ENCODE measurements at places on chromosomes 1 and 21.

DNA sequence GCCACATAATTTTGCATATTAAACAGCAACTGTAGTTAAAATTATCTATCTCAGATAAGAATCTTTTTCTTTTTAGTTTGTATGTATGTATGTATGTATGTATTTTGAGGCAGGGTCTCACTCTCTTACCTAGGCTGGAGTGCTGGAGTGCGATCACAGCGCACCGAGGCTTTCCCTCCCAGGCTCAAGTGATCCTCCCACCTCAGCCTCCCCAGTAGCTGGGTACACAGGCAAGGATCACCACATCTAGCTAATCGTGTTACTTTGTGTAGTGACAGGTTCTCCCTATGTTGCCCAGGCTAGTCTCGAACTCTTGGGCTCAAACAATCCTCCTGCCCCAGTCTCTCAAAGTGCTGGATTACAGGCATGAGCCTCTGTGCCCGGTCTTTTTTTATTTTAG, 30.5 kb upstream of the PUM1 start:
- no peak overlapping the region for H3K27ac ChIP-seq
- H3K36me3 ChIP-seq = no peaks in the 10 kb centered on the region
- H3K27me3 ChIP-seq = no peaks in the 10 kb centered on the region
- no peak overlapping the region for H3K4me3 ChIP-seq

DNA sequence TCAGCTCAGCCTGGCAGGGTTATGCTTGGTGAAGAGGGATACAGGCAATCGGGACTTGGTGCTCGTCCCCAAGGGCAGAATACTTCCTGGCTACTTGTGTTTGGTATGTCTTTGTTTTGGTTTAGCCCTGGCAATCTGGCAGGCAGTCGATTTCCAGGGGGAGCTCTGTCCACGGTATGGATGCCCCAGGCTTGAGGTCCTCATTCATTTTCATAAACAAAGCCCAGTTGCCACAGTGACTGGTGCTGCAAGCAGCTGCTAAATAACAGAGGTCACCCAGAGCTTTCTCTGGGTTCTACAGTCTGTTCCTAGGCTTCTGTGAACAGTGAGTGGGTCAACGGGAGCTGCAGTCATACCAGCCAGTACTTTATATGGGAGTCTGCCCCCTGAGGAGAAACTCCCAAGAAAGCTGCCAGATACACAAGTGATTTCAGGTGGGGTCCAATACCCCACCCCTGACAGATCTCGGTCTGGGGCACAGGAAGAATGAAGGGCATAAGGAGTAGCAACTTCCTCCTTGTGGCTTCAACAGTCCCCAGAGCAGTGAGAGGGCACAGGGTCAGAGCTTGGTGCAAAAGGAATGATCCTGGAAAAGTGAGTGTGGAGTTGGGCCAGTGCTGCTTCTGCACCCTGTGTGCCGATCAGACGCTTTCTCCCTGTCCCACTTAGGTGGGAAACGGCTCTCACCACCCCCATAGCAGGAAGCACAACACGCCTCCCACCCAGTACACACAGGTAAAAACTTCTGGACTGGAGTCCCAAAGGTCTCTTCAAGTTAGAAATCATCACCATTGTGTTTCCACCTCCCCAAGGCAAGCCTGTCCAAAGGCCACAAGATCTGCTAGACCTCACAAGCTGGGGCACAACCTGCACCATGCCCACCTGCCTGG, 55.5 kb downstream of the TGFBR3 start:
- no peak overlapping the region for H3K4me3 ChIP-seq
- H3K4me1 ChIP-seq = peaks cover 17% of the 10 kb centered on the region
- no peaks in the 10 kb centered on the region for H3K36me3 ChIP-seq
- H3K27ac ChIP-seq = no peak overlapping the region
- H3K27me3 ChIP-seq = peaks cover 2% of the 10 kb centered on the region

GRCh38 chr1:19398309-19398760, 86.2 kb downstream of the SLC66A1 start:
- no peak for DNase-seq
- no peaks in the 10 kb centered on the region for H3K27me3 ChIP-seq
- H3K4me1 ChIP-seq = peaks cover 12% of the 10 kb centered on the region
- peaks cover 11% of the 10 kb centered on the region for H3K36me3 ChIP-seq
- no peak overlapping the region for H3K27ac ChIP-seq
- H3K4me3 ChIP-seq = no peak overlapping the region

DNA sequence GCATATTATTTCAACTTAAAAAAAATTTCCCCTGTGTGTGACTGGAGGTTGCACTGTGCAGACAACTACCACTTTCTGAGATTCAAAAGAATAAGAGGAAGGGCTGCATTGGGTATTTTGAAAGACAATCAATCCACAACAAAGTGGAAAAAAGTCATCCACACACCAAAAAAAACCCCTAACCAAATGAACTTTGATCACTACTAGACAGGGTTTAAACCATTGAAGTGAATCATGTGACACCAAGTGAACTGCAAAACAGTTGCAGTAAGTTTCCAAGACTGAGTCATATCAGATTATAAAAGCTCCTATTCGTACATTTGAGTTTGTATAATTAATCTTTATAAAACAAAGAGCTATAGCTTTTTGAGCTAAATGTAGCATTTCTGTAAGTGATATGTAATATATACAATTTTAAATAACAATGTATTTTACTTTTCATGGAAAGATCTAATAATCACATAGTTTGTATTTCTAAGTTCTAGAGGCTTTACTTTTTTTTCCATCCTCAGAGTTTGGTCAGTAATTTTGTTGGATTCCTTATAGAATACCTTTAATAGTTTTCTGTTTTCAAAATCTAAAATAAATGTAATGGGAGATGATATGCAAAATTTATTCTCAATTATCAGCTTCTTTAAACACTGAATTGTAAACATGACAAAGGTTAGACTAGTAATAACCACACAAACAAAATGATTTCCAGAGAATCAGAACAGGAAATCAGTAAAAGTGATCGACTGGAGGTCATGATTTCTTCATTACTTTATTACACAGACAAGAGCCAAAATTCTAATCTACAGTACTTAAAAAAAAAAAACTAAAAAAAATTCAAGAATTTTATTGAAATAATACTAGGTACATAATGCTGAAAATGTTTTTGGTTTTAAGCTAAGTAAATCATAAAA, 50.5 kb upstream of the GFI1 start:
- DNase-seq = no peak
- H3K27me3 ChIP-seq = no peaks in the 10 kb centered on the region
- H3K27ac ChIP-seq = no peak overlapping the region

- DNase-seq = no peak
- no peak overlapping the region for H3K4me3 ChIP-seq
- no peaks in the 10 kb centered on the region for H3K4me1 ChIP-seq
- no peak overlapping the region for H3K27ac ChIP-seq
- no peaks in the 10 kb centered on the region for H3K27me3 ChIP-seq
Observed at GRCh38 chr1:105398909-105399308, 1649.2 kb downstream of the AMY1C start.

DNA sequence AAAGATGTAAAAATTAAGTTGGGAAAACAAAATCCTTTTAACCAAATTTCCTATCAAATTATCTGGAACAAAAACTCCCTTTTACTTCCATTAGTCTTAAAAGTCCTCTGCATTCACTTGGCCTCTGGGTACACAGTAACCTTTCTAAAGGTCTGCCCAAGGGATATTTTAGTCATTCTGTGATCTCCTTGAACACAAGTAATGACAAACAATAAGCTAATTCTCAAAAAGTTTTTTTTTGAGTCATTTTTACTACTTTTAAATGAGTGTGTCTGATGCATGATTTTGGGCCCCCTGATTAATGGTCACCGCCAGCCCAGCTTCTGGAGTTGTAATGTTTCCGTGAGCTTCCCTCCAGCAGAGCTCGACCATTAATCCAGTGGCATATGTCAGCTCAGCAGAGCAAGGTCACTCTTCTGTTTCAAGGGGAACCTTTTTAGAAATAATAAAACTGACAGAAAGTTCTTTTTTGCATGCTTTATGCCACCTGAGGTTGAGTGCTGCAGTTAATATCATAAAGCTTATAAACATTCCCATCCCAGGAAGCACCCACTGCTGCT, 14.3 kb downstream of the SAMSN1 start:
- H3K4me3 ChIP-seq = no peak overlapping the region
- DNase-seq = no peak
- no peaks in the 10 kb centered on the region for H3K36me3 ChIP-seq
- H3K27ac ChIP-seq = no peak overlapping the region
- no peaks in the 10 kb centered on the region for H3K27me3 ChIP-seq

DNA sequence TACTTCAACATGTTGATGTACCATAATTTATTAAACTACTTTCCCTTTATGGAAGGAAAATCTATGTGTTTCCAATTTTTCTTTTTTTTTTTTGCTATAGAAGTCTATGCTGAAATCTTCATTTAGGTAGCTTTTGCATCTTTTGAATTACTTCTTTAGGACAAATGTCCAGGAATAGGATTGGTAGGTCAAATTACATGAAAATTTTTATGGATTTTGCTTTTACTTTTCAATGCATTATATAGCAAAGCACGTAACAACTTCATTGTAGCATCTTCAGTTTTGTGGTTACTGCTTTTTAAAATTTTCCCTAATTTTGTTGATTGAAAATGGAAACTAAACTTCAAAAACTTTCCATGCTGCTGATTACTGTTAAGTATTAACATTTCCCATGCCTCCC, 12.0 kb upstream of the PLA2G2C start:
- H3K27me3 ChIP-seq = peaks cover 4% of the 10 kb centered on the region
- no peak overlapping the region for H3K4me3 ChIP-seq
- no peaks in the 10 kb centered on the region for H3K36me3 ChIP-seq
- no peak overlapping the region for H3K27ac ChIP-seq
- peaks cover 21% of the 10 kb centered on the region for H3K4me1 ChIP-seq

GRCh38 chr1:218164111-218164929, 120.8 kb upstream of the RRP15 start:
- H3K4me3 ChIP-seq = peak overlapping the region; percentile 67
- no peaks in the 10 kb centered on the region for H3K36me3 ChIP-seq
- H3K27me3 ChIP-seq = peaks cover 54% of the 10 kb centered on the region
- peaks cover 5% of the 10 kb centered on the region for H3K4me1 ChIP-seq

- no peaks in the 10 kb centered on the region for H3K4me1 ChIP-seq
- H3K36me3 ChIP-seq = peaks cover 6% of the 10 kb centered on the region
- no peaks in the 10 kb centered on the region for H3K27me3 ChIP-seq
Observed at GRCh38 chr21:42575111-42575510, 61.5 kb downstream of the SLC37A1 start.

DNA sequence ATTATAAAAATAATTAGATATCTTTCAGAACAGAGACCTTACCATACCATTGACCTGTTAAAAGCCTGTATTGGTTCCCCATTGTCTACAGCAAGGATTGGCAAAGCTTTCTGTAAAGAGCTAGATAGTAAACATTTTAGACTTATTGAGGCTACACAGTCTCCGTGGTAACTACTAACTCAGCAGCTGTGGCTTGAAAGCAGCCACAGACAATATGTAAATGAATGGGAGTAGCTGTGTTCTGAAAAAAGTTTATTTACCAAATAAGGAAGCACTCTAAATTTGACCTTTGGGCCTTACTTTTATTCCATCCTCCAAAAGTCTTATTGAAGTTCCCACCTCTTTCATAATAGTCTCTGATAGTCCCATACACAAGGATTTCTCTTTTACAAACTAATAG, 39.7 kb downstream of the NUP210L start:
- H3K27me3 ChIP-seq = no peaks in the 10 kb centered on the region
- H3K4me1 ChIP-seq = no peaks in the 10 kb centered on the region
- H3K4me3 ChIP-seq = no peak overlapping the region
- no peaks in the 10 kb centered on the region for H3K36me3 ChIP-seq
- no peak overlapping the region for H3K27ac ChIP-seq
- DNase-seq = no peak

GRCh38 chr21:26100573-26100972, 70.0 kb downstream of the APP start:
- peaks cover 4% of the 10 kb centered on the region for H3K36me3 ChIP-seq
- H3K4me3 ChIP-seq = no peak overlapping the region
- no peaks in the 10 kb centered on the region for H3K27me3 ChIP-seq

DNA sequence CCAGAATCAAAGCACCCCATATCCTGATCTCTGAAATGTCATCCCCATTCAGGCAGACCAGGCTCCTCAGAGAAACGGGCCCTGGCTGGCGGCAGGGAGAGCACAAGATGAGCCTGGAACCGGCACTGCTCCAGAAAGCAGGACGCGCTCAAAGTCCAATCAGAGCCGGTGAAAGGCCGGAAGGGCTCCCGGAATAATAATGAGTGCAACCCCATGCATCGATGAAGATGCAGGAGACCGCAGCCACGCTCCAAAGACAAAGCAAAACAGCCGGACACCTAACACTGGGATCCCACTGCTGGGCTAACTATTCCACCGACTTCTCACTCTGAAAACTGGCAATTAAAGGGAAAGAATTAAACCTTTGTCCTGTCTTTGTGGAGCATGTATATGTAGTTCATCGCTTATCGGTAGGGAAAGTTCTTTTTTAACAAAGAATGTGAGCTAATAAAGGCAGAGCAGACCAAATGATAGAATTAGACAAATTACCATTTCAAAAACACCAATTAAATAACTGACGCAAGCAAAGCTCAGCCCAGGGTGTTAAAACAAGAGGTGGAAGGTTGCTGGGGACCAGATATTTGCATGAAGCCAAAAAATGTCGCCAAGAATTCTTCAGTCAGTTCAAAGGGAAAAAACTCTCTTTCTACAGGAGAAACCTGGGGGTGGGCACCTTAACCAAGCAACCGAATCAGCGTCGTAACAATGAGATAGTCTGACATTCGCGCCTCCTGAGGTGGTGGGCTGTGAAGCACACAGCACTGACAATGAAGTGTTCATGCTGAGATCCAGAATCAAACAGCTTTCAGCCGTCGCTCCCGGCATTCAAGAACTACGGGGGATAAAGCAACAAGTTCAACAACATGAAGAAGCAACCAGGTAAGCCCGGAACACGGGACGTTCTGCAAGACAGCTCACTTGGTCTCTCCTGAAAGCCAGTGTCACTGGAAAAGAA, 95.2 kb downstream of the NPHP4 start:
- DNase-seq = no peak
- no peaks in the 10 kb centered on the region for H3K27me3 ChIP-seq
- no peak overlapping the region for H3K4me3 ChIP-seq
- H3K4me1 ChIP-seq = peaks cover 15% of the 10 kb centered on the region

GRCh38 chr1:236568285-236568894, 35.9 kb downstream of the HEATR1 start:
- H3K27me3 ChIP-seq = no peaks in the 10 kb centered on the region
- DNase-seq = no peak
- no peak overlapping the region for H3K4me3 ChIP-seq
- H3K4me1 ChIP-seq = peaks cover 6% of the 10 kb centered on the region
- peak overlapping the region; percentile 90 for H3K27ac ChIP-seq

DNA sequence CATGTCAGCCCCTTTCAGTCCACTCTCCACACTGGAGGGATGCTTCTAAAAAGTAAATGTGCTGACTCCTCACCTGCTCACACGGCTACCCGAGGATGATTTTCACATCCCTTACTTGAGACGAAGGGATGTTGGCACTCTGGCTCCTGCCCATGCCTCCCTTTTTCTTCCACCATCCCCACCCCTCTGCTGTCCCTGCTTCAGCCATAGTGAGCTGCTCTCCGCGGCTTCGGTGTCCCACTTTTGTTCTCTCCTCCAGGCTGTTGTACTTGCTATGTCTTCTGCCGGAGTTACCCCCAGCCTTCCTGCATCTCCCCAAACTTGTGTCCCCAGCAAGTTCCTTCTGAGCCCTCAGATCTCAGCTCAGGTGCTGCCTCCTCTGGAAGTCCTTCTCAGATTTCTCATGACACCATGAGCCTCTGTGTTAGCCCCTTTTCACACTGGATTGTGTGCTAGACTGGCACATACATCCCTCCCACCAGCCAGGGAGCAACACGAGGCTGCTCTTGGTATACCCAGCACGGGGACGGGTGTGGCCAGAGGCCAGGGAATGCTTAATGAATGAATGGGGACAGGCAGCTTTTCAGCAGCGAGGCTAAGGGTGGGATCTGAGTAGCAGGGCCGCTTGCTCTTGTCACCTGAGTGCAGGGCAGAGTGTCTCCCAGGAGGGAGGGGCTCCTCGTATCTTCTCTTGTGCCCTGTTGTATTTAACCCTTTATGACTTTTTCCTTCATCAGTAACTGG, 1.3 kb downstream of the ACOT11 start:
- H3K36me3 ChIP-seq = no peaks in the 10 kb centered on the region
- H3K4me3 ChIP-seq = no peak overlapping the region
- no peaks in the 10 kb centered on the region for H3K27me3 ChIP-seq
